ENCODE measurements at places on chromosomes 7 and 10. TPM values are rescaled to one million over a fixed set of nuclear protein-coding genes. Genes with fewer than 3 reads are reported as not detected.

DNA sequence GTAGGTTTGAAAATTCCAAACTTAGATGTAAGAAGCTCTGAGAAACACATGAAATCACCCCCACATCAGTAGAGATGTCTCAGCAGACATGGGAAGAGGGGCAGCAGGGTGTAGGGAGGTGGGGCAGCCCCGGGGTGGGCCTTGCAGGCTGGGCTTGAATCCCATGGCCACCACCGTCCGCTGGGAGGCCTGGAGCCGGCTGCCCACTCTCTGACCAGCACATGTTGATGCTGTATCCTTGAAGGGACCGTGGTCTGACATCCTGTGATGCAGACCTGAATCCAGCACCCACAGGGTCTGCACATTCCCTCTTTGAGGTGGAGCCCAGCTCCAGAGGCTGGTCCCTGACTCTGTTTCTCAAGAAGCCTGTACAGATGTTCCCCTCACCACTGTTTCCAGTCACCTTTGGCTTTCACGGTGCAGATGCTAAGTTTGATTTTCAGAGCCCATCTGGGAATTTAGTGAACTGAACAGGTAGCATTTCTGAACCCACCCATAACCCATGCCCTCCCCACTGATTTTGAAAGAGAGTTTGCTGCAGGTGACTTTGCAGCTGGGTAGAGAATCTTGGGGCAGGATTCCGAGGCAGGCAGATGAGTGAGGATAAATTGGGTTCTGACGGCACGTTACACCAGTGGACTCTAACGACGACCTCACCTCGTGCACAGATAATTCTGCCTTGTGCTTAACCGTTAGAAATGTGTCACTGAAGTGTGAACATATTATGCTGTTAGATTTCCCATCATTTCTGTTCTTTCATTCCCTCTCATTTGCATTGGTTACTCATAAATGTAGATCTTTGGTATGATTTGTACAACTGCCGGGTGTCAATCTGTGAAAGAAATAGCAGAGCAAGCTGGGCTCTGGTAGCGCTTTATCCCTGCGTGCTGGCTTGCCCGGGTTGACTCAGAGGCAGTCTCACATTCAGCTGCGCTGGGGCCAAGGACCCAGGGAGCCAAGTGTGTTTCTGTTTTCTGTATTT lies 45.7 kb downstream of the IKZF1 start:
- DNase-seq = no peak

GRCh38 chr10:74987339-74988053 lies 124.0 kb upstream of the SAMD8 start:
- peak; percentile 63 for DNase-seq

DNA sequence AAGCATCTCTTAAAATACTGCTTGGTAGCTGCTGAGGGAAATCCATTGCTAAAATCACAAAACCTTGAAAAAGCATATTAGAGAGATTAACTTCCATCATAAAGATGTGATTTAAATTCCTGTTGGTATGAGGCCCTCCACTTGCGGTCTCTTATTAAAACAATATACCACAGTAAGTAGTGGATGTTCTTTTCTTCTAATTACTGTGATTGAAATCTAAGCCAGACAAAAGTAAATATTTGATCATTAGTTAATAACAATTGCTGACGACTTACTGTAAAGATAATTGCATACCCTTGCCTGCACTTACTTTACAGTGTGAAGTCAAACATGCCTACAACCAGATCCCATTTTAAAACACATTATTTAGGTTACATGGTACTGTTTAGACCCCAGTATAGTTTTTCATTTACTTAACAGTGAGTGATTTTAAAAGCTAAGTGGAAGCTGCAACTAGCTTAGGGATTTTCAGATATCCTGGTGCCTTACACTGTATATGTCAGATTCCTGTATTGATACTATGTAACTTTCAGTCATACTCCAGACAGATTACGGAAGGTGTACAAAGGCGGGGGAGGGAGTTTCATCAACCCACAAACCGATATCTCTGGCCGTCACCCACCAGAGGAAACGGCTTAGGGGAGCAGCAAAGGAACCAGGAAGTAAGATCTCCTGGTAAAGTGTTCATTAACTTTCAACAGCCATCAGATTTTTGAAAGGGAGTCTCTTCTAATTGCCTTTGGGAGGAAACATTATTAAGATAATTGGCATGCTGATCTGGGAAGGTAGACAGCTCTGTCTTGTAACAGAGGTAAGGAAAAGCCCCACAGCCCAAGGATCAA lies 986 bp downstream of the NRP1 start:
- peak; percentile 34 for DNase-seq

- DNase-seq = no peak
Observed at GRCh38 chr10:11313463-11313862, 295.8 kb downstream of the CELF2 start.

DNA sequence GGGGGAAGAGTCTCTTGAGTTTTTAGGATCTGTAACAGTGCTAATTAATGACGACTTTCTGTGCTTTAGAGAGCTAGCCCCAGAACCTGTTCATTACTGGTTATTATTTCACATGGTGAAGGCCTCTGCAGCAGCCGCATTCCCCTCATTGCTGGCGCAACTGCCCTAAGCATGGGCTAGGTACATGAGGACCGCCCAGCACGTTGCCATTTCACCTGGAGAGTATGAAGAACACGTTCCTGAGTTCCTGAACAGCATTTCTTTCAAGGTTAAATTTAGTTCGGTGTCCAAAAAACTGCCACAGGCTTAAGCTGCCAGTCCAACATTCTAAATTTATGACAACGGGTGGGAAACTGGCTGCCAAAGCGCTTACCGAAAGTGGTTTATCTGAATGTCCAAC lies 177.0 kb downstream of the DNAH11 start:
- no peak for DNase-seq

DNA sequence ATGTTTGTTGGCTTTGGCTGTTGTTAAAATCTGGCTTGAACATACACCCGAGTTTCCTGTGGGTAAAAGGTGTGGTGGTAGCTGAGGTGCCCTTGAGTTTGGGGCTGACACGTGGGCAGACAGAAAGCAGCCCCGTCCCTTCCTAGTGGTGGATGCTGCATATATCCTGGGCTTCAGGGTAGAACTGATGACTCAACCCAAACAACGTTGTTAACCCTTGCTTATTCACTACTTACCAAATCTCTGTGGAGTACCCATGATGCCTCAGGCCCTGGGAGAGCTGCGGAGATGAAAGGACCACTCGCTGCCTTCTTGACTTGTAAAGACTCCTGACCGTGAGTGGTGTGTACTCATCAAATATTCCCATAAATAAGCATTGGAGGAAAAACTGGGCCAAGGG lies 245.1 kb downstream of the RAB11FIP2 start:
- DNase-seq = no peak

DNA sequence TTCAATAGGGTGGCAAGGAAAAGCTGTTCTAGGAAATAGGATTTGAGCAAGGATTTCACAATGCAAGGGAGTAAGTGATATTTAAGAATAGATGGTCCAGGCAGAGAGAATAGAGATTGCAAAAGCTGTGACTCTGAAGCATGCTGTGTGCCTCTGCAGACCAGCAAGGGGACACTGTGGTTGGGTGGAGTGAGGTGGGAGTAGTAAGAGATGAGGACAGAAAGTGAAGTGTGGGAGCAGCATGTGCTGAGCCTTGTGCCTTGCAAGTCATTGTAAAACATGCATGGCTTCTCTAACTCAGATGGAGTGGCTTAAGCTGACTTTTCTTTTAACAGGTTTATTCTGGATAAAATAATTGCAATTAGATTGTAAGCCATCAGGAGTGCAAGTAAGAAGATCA lies 442.4 kb downstream of the CCSER2 start:
- no peak for DNase-seq

- no peak for DNase-seq
Observed at GRCh38 chr10:63522995-63523394, 1.8 kb downstream of the REEP3 start.

- no peak for DNase-seq
Observed at GRCh38 chr10:51654918-51655317, 44.5 kb downstream of the CSTF2T start.

DNA sequence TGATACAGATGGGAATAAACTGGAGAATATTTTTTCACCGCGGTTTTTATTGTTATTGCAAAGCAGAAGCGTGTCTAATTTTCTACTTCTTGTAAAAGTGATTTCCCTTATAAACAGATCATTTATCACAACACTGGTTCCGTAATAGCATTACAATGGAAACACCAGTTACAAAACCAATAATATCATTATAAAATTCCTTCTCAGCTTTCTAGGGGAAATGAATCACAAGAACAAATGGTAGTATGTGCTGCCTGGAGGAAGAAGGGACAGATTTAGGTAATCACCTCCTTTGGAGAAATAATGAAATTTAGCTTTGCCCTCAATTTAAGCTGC lies 2.4 kb upstream of the CCDC6 start:
- DNase-seq = no peak

DNA sequence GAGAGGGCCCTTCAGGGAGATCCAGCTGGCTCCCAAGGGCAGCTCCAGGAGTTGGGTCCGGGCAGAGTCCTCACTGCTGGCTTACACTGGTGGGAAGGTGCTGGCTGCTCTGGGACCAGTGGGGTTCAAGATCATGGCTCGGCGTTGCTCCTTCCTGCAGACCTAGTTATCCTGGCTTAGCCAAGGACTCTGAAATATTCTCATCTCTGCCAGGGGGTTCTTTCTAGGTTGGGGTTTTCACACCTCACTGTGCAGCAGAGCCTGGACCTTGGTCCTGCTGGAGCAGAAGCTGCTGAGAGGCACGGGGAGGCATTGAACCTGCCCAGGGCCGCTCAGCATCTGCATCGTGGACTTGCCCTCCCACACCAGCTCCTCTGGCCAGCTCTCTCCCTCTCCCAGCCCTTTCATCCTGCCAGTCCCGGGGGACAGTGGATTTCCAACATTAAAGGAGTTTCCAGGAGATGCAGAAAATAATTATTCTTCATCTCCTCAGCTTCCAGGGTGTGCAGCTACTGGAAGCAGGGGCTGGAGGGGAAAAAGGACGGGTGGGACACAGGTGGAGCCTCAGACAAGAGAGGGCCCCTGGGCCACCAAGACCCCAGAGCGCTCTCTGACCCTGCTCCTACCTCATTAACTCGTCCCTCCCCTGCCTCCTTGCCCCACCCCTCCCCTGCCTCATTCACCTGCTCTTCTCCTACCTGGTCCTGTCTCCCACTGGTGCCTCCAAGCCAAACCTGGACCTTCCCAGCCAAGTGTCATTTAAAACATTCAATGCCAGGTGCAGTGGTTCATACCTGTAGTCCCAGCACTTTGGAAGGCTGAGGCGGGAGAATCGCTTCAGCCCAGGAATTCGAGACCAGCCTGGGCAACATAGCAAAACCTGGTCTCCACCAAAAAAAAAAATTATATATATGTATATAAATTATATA lies 42.5 kb downstream of the JAKMIP3 start:
- no peak for DNase-seq

DNA sequence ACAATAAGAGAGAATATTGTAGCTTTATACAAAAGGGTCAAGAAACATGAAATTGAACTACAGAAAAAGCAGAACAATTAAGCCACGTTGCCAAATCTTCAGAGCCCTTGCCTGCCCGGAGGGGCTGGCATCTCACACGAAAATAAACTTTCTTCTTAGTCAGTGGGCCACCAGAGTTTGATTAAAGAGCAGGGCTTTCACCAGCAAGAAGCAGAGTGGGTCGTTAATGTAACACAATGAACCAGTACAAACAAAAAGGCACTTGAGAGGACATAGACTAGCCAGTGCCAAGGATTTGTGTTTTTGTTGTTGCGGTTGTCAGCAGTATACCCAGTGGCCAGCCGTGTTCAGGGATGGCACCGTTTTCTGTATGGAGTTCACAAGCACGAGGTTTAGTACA lies 155.4 kb downstream of the NRP1 start:
- DNase-seq = no peak

DNA sequence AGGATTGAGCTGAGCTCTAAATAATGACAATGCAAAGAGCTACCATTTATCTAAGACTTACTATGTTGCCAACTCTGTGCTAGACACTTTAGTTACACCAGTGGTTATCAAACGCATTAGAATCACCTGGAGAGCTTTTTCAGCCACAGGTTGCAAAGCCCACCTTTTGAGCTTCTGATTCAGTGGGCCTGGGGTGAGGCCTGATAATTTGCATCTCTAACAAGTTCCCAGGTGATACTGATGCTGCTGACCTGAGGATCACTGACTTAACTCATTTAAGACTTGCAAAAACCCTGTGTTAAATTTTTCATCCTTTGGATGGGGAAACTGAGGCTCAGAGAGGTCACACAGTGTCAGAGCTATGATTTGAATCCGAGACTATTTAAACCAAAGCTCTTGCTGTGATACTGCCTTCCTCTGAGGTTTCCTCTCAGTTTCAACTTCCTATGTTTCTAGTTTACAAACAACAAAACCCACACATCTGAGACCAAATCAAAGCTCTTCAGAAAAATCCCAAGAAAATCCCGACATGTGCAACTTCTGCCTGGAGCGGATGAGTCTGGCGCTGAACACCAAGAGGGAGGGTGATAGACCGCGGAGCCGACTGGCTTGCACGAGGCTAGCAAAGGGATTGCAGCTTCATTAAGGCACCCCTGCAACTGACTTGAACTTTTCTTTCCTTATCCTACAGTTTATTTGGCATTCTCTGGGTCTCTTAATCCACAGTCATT lies 124.9 kb downstream of the CYP26A1 start:
- DNase-seq = peak; percentile 68

PARD3 gene
- polyA plus RNA-seq = 24.0 TPM

SLC29A4 gene
- 1.0 TPM for polyA plus RNA-seq

CFAP43 gene
- 0.10 TPM for polyA plus RNA-seq

RAB19 gene
- not detected for polyA plus RNA-seq

IRF5 gene
- polyA plus RNA-seq = not detected

DLX6 gene
- polyA plus RNA-seq = not detected

PNLIPRP3 gene
- not detected for polyA plus RNA-seq

CTBP2 gene
- 72.1 TPM for polyA plus RNA-seq

SPDYE8 gene
- polyA plus RNA-seq = not detected

MMD2 gene
- not detected for polyA plus RNA-seq

RPEL1 gene
- 0.18 TPM for polyA plus RNA-seq

LDB3 gene
- polyA plus RNA-seq = not detected

ASB15 gene
- polyA plus RNA-seq = not detected
